Jurkat, Clone E6-1 (cell line): ENCODE measurements at places on chromosomes 6 and 20.

DNA sequence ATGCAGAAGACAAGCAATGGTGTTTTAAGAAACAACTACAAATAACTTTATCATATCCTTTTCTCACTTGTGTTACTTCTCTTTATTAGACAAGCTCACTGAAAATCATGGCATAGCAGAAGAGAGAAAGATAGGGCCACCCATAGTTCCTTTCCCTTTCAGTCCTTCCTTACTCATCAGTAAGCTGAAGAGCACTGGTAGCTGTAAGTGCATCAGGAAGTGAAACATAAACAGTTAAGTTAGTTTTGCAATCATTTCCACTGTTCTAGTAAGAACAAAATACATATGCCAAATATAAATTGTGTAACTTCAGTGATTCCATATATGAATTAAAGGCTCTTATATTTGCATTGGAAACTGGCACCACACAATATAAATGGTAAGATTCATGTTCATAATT, 220.1 kb downstream of the HACE1 start:
- no peak for DNase-seq

GRCh38 chr6:128432394-128432793, 88.0 kb downstream of the PTPRK start:
- DNase-seq, result no peak

- peak; percentile 55 for DNase-seq
These were observed 63.6 kb downstream of the HUS1B start for GRCh38 chr6:593139-593906.

- DNase-seq, result no peak
These were observed 45.9 kb downstream of the SASH1 start for GRCh38 chr6:148388521-148388920.

DNA sequence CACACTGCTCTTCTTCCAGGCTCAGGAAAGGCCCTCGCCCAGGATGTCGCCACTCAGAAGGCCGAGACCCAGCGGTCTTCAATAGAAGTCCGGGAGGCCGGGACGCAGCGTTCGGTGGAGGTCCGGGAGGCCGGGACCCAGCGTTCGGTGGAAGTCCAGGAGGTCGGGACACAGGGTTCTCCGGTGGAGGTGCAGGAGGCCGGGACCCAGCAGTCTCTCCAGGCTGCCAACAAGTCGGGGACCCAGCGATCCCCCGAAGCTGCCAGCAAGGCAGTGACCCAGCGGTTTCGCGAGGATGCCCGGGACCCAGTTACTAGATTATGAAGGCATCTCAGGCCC, 1.0 kb downstream of the KHDC3L start:
- no peak for DNase-seq

GRCh38 chr20:49037962-49038387, 8.1 kb upstream of the CSE1L start:
- peak; percentile 75 for DNase-seq

DNA sequence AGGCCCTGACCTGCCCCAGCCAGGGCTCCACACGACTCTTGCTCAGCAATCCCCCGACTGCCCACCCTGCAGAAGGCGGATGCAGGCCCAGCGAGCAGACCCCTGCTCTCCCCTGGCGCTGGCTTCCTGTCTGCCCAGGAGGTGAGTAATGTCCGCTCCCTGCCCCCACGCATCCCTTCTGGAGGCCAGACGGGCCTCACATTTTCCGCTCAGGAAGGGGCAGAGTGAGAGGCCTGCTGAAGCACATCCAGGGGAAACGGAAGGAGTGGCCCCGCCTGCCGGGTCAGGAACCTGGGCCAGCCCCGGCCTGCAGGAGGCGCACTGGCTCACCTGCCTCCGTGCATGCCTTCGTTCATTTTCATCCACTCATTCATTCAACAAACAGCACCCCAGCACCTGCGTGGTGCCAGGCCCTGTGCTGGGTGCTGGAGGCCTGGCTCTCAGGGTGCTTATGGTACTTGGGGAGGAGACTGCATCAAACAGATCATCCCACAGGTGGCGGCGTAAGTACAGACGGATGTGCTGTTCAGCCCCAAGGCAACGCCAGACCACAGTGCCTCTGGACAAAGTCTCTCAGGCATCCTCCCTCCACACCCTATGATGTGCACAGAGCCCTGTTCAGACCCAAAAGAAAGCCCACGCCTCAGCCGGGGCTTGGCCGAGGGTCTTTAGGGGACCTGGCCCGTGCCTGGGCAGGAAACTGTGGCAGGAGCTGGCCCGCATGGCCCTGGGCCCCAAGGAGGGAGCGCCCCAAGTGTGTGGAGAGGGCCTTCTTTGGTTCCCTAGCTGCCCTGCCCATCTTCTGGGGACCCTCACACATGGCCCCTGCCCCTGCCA, 112.1 kb downstream of the ASXL1 start:
- DNase-seq, result no peak

- DNase-seq, result no peak
These were observed 1.0 kb downstream of the AFDN start for GRCh38 chr6:167827583-167828324.

DNA sequence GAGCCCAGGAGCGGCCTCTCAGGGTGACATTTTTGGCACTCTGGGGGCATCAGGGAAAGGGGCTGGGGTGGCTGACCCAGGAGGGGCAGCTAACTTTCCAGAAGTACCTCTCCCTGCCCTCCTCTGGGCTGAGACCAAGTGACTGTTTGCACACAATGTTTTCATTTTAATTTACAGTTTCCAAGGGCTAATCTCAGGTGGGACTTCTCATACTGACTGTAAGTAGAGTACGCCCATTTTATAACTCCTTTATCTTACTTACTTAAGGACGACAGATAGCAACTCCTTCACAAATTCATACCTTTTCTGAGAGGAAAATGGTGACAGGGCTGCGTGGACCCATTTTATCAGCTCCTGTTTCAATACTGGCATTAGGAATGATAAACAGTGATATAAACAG, 172.9 kb upstream of the EXOC2 start:
- no peak for DNase-seq

- peak; percentile 55 for DNase-seq
These were observed 294.6 kb upstream of the POU3F2 start for GRCh38 chr6:98539741-98540140.

GRCh38 chr6:35088281-35089215, 52.6 kb downstream of the TCP11 start:
- no peak for DNase-seq

GRCh38 chr6:112215488-112216284, 38.7 kb downstream of the LAMA4 start:
- no peak for DNase-seq

GRCh38 chr6:55512904-55513303, 66.1 kb downstream of the HMGCLL1 start:
- DNase-seq, result no peak

DNA sequence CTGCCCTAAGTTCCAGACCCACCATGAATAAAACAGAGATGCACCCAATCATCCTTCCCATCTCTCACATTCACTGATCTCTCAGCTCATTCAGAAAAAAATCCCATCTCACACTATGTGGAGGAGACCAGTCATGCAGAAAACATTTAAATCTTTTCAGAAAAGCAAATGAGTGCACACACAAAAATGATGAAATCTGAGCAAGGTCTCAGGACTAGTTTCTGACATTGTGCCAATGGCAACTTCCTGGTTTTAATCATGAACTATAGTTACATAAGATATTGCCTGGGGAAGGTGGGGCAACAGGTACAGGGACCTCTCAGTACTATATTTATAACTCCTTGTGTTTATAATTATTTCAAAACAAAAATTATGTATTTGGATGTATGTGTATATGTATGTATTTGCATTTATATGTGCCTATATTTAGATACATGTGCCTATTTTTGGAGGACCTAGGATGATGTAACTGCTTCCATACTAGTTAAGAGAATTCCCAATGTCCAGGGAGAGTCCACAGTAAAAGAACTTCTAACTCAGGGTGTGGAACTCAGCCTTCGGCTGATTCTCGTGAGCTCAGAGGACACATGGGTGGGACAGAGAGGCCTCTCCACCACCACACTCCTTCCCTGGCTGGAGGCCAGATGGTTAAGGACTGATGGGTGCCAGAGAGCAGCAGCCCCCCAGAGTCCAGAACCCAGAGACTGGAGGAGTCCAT, 71.7 kb upstream of the MAP3K4 start:
- no peak for DNase-seq

DNA sequence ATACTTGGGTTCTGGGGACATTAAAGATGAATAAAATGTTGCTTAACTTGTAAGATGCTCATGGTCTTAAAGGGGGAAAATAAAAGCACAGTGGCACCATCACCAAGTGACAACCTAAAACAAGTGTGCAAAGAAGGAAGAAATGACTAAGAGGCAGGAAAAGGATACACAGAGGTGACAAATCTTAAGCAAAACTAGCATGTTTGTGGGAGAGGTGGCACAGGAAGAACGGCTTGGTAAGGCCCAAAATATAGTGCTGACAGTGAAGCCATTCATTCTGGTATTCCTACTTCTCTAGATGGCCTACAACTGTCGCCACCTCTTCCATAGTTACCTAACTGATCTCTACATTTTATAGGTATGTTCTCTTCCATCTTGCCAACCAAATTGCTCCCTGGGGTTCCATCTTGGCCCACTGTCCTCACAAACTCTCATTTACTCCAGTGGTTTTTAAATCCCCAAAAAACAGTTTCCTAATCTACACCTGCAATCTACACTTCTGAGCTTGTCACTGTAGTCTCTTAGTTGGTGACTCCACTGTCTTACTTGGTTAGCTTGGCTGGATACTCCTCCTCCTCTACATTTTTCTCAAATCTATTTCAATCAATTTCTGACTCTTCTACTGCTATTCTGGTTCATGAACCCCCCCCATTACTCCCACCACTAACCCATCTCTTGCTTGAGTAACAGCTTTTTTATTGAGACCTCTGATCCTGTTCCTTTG, 33.5 kb downstream of the FAM8A1 start:
- DNase-seq, result peak; percentile 33

GRCh38 chr6:43268782-43269272, 25.5 kb downstream of the TTBK1 start:
- DNase-seq, result no peak

- no peak for DNase-seq
These were observed 162.4 kb downstream of the CD109 start for GRCh38 chr6:73858376-73858775.

DNA sequence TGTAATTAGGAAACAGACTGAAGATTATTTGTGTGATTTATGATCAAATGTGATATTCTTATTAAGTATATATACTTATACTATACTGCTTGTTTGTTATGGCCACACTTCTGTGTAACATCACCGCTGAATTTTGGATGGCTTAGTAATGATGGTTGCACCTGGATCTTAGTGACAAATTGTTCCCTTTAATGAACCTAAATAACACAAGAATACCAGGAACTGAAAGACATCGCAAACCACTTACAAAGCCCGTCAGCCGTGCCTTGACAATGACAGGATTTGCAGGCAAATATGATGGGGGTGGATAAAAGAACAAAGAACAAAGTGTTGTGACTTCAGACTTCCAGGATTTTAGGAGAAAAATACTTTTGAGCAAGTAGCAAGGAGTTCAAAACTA, 67.1 kb downstream of the LAMP5 start:
- no peak for DNase-seq

DNA sequence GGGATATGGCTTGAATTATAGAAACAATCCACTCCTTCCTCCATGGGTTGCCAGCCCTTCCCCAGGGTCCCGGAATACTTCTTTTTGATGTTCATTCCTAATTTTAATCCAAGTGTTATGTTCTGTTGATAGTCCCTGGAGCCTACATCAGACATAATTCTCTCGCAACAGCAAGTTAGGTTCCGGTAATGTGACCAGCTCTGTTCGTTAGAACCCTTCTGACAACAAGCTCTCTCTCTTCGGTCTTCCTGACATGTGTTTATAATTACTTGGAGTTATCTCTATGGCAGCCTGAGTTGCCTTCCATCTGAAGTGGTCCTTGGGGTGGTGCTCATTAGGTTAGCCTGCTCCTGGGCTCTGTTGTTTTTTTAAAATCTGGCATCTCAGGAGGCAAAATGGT, 506.9 kb upstream of the JARID2 start:
- DNase-seq, result no peak

GRCh38 chr6:137882225-137882961, 15.3 kb downstream of the TNFAIP3 start:
- DNase-seq, result peak; percentile 88

DNA sequence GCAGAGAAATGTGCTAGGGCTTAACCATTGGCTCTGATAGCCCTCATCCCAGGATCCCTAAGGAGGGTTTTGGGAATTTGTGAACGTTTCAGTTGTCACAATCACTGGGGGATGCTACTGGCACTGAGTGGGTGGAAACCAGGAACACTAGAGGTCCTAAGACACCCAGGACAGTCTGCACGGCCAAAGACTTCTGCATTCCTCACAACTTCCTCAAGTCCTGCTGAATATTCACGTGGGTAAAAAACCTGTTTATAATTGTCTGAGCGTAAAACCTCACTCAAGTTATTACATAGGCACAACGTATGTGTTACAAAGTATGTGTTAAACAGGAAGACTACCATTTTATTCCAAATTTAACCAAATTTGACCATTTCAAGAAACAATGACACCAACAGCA, 52.4 kb downstream of the GMDS start:
- DNase-seq, result no peak

DNA sequence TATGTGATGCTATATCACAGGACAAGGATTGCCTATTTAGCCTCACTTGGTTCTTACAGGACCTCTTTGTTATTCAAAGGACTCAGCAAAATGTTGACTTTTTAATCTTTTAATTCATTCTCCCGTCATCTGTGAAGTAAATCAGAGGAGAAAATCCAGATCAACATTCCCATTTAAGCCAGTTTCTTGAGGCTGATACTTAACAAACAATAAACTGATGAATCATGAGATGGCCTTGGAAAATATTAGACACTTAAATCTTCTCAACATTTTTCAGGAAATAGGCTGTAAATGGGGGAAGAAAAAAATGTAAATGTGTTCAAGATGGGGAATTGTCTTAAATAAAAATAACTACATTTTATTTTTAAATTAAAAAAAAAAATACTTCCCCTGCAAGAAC, 55.9 kb upstream of the UBR2 start:
- no peak for DNase-seq

DNA sequence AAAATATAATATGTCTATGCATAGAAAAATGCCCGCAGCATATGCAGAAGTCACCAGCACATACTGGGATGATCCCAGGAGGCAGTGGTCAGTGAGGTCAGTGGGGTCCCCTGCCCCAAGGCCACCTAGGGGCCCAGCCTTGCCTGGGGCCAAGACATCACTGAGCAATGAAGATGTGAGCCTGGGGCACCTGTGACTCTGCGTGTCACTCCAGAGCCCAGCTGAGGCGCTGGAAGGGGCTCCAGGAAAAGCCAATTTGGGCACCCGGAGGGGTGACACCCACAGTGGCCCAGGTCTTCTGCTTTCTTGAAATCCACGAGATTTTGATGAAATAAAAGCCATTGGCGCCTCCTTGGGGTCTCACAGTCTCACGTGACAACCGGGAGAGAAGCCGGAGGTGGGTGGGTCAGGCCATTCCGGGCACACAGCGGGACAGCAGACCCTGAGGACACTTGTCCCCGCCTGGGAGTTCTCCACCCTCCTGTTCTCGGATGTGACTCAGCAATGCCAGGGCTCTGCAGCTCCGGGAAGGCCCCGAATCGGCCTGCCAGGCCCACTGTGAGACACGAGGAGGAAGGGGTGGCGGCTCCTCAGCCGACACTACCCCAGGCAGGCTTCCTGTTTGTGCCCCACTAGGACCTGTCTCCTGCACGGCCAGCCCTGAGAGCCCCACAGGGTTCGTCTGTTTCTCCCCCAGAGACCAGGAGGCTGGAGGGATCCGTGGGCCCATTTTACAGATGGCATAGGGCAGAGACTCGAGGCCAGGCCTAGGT, 24.4 kb upstream of the SLCO4A1 start:
- DNase-seq, result no peak
